ENCODE measurements at places on chromosomes 2 and 18.

- H3K4me1 ChIP-seq, result no peaks in the 10 kb centered on the region
- no peak overlapping the region for H3K4me3 ChIP-seq
- H3K27me3 ChIP-seq, result no peaks in the 10 kb centered on the region
- H3K27ac ChIP-seq, result no peak overlapping the region
- H3K36me3 ChIP-seq, result no peaks in the 10 kb centered on the region
- DNase-seq, result no peak
These were observed 255.3 kb downstream of the THSD7B start for GRCh38 chr2:137020452-137021196.

GRCh38 chr2:232578626-232579025 is 28.1 kb downstream of the EIF4E2 start:
- DNase-seq, result no peak
- no peak overlapping the region for H3K27ac ChIP-seq
- H3K36me3 ChIP-seq, result peaks cover 15% of the 10 kb centered on the region
- H3K4me3 ChIP-seq, result no peak overlapping the region
- no peaks in the 10 kb centered on the region for H3K27me3 ChIP-seq

DNA sequence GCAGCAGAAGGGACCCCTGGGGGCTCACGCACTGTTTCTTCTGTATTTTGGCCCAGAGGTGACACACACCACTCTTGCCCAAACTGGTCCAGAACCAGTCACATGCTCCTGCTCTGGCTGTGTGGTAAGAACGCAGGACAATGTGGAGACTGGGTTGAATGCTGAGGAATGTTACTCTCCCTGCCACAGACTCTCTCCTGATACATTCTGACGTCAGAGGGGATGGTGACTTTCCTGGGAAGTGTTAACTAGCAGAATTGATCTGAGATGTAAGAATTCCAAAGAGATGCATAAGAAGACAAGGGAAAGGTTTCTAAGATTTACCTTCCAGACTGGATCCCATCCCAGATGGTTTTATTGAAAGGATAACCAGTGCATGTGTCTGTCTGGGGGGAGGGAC is 100.8 kb downstream of the ASB1 start:
- no peak overlapping the region for H3K27ac ChIP-seq
- DNase-seq, result no peak
- H3K4me1 ChIP-seq, result no peaks in the 10 kb centered on the region
- H3K27me3 ChIP-seq, result no peaks in the 10 kb centered on the region
- no peak overlapping the region for H3K4me3 ChIP-seq

DNA sequence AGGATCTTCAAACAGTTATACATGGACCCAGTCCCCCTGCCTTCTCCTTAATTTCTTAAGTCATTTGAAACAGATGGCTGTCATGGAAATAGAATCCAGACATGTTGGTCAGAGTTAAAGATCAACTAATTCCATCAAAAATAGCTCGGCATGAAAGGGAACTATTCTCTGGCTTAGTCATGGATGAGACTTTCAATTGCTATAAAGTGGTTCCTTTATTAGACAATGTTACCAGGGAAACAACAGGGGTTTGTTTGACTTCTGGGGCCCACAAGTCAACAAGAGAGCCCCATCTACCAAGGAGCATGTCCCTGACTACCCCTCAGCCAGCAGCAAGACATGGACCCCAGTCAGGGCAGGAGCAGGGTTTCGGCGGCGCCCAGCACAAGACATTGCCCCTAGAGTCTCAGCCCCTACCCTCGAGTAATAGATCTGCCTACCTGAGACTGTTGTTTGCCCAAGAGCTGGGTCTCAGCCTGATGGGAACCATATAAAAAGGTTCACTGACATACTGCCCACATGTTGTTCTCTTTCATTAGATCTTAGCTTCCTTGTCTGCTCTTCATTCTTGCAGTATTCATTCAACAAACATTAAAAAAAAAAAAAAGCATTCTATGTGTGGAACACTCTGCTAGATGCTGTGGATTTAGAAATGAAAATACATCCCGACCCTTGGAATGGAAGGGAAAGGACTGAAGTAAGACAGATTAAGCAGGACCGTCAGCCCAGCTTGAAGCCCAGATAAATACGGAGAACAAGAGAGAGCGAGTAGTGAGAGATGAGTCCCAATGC is 4.6 kb downstream of the TTR start:
- DNase-seq, result no peak
- no peak overlapping the region for H3K27ac ChIP-seq
- no peak overlapping the region for H3K4me3 ChIP-seq
- no peaks in the 10 kb centered on the region for H3K36me3 ChIP-seq

DNA sequence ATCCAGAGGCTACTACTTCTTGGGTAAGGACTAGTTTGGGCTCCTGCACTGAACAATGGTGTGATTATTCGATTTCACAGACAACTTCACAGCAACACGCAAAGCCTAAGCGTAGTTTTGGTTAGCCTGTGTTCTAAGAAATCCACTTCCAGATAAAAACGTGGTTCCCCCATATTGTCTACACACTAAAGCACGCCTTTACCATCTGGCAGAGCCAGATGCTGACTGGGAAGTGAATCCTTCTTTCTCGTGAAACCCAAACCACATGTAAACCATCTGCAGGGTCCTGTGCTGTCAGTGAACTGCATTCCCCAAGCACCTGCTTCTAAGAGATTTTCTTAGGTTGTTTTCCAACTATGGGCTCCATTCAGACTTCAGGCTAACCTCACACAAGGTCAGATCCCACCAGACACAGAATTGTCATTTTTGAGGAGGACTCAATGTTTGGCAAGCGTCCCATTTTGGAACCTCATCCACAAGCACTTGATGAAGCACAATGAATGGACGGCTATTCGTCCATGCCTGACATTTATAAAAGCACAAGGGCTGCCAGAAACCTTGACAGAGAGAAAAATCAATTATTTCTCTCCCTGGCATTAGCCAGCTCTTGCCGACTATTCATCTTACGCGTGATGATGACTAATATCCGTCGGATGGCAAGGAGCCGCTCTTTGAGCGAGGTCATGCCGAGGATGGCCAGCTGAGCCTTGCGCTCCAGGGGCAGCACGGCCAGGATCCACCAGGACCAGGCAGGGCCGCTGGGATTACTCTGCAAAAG is 38.4 kb downstream of the LONRF2 start:
- DNase-seq, result no peak
- H3K4me1 ChIP-seq, result no peaks in the 10 kb centered on the region
- no peaks in the 10 kb centered on the region for H3K36me3 ChIP-seq
- H3K4me3 ChIP-seq, result no peak overlapping the region
- H3K27me3 ChIP-seq, result no peaks in the 10 kb centered on the region
